ENCODE measurements at places on chromosomes 3 and 15.

DNA sequence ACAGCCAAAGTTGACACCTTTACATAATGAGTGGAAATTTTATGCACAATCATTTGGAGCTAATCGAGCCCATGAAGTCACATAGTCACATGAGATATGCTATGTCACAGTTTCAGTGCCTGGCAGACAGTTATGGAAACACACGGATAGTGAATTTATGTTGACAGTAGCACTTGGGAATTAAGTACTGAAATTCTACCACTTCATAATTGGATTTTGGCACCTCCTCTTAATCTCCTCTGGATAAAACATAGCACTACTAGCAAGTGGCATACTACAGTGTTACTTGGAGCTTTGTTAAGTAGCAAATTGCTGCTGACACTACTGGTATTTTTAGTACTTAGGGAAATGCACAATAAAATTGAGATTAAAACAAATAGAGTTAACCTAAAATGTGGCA is 1679.4 kb downstream of the OTOL1 start:
- DNase-seq: no peak

GRCh38 chr3:95280711-95281352 is 1218.0 kb downstream of the NSUN3 start:
- no peak for DNase-seq

- DNase-seq: no peak
Observed at GRCh38 chr3:61066800-61067199, 184.5 kb downstream of the FHIT start.

GRCh38 chr3:33644582-33644981 is 73.5 kb downstream of the CLASP2 start:
- no peak for DNase-seq

DNA sequence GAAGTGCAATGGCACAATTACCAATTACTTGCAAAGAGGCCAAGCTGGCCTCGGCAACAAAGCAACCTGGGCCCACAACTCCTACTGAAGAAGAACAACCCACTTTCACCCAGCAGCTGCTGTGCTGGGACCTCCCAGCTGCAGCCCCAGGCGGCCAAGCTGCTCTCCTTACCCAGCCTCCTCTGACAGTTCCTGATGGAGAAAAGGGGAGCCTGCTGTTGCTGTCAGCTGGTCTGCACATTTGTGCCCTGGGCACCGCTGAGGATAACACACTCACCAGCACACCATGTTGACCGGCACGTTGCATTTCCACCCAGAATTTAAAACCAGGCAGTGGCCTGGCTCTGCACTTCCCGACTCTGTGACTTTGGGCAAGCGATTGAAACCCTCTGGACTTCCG is 33.6 kb downstream of the SSUH2 start:
- no peak for DNase-seq

- DNase-seq: no peak
Observed at GRCh38 chr3:197504641-197505121, 51.1 kb downstream of the BDH1 start.

- no peak for DNase-seq
Observed at GRCh38 chr3:20741381-20741780, 555.4 kb upstream of the SGO1 start.

DNA sequence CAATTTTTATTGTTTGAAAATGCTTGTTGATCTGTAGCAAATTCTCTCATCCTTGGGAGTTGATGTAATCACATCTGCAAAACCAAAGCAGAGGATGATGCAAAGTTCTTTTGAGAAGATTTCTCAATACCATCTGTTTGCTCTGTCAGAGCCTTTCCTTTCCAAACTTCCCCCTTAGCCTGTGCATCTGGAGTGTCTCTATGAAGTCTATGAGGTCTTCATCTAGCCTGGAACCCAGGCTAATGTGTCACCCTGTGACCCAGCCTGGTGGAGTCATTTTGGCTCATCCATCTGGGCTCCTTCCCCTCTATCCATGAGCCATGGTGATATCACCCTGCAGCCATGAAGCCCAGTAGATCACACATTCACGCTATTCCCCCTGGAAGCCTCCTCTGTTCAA is 123.2 kb upstream of the SLC7A14 start:
- DNase-seq: no peak

GRCh38 chr3:156718622-156719306 is 44.4 kb downstream of the TIPARP start:
- no peak for DNase-seq

- DNase-seq: no peak
Observed at GRCh38 chr15:76209523-76209922, 101.7 kb downstream of the ETFA start.

GRCh38 chr3:66496746-66497145 is 4.1 kb downstream of the LRIG1 start:
- no peak for DNase-seq

DNA sequence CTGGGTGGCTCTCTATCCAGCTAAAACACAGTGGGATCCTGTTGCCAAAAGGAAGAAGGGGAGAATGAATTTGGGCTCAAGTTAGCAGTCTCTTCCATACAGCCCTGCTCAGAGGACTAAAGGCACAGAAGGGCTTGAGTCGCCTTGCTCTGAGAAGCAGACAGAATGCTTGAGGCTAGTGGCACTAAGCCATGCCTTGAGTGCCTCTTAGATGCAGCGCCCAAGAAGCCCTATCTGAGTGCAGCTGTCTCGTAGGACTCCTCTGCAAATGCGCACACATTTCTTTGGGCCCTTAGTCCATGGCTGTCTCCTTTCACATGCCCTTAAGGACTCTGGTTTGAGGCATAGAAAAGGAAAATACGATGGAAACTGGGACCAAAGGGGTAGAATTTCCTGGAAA is 211.3 kb upstream of the CHRM5 start:
- no peak for DNase-seq

DNA sequence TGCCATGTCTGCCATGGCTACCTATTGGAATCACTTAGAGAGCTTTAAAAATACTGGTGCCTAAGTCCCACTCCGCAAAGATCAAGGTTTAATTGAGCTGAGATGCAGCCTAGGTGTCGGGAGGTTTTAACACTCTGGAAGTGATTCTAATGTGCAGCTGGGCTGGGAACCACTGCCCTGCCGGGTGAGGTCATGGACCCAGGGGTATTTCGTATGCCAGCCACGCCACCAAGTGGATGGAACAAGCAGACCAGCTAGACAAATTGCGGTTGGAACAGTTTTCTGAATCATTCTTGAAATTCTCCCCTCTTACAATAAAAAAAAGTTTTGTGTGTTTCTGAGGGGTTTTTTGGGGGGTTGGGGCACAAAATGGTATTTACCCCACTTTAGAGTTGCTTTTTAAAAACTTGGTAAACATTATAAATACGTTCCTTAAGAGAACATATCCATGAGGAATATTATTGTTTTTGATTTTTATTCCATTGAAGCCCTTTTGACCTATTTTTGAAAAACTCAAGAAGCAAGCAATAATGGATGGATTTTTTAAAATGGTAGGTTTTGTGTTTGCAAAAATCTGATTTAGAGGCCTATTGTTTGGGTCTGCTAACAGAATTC is 66.2 kb upstream of the CSTA start:
- DNase-seq: peak; percentile 15

GRCh38 chr3:12180631-12181030 is 21.9 kb upstream of the TIMP4 start:
- DNase-seq: no peak

GRCh38 chr3:16249336-16249735 is 15.4 kb downstream of the DPH3 start:
- no peak for DNase-seq

GRCh38 chr3:60854791-60855190 is 396.5 kb downstream of the FHIT start:
- no peak for DNase-seq

Data from NCI-H2081 treated with DMSO at 0.1 percent for 48 hours (cell line).